ENCODE measurements at places on chromosomes 3 and 15. TPM values are rescaled to one million over a fixed set of nuclear protein-coding genes. Genes with fewer than 3 reads are reported as not detected.
A peak's percentile ranks its signal among the peaks of the same experiment; 100 is the strongest.

DNA sequence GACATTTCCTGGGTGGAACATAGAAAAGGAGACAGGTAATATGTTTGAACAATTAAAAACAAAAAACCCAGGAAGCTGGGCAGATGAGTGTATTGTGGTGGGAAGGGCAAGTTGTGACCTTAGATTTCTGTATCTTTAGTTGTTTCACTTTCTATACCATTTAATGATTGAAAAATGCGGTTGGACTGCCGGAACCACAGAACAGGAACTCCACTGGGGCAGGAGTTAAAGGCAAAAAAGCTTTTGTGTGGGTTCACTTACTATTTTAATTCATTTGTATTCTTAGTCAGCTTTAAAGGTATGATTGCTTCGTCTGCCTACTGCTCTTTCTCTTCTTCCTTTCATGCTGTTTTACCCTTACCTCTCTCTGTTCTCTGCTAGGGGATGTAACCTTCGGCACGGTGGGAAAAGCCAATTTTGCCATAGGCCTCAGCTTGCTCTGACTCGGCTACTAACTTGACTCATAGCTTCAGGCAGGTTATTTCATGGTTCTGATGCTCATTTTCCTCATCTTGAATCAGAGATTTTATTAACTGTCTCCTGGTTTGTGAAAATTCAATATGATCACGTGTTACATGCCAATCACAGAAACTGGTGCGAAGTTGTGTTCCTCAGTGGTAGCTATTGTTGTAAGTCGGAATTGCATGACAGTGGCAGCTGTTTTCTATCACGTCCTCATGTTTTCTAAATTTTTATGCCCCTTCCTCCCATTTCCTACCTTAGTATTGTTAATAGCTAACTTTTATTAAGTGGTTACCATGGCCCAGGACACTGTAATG, 1.6 kb upstream of the MCTP2 start:
- DNase-seq = peak; percentile 53
- H3K36me3 ChIP-seq = no peaks in the 10 kb centered on the region
- H3K27me3 ChIP-seq = no peaks in the 10 kb centered on the region
- H3K4me3 ChIP-seq = peak overlapping the region; percentile 73
- H3K4me1 ChIP-seq = peaks cover 11% of the 10 kb centered on the region
- no peak overlapping the region for H3K27ac ChIP-seq

DNA sequence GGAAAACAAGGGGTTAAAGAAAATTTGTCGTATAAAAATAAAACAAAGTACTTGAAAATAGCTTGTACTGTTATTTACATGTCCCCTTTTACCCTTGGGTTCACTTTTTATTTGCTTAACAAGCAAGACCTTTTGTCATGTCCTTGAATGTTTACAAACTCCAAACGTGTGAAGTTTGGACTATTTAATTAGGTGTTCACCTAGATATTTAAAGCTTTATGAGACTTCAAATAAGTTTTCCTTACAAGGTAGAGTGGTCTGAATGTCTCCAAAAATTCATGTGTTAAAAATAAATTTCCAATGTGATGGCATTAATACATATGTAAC, 242.0 kb upstream of the TTC14 start:
- no peaks in the 10 kb centered on the region for H3K36me3 ChIP-seq
- no peak for DNase-seq
- H3K27ac ChIP-seq = no peak overlapping the region
- H3K4me3 ChIP-seq = no peak overlapping the region
- H3K27me3 ChIP-seq = no peaks in the 10 kb centered on the region

Gene DIS3L
- 39.2 TPM for total RNA-seq

DNA sequence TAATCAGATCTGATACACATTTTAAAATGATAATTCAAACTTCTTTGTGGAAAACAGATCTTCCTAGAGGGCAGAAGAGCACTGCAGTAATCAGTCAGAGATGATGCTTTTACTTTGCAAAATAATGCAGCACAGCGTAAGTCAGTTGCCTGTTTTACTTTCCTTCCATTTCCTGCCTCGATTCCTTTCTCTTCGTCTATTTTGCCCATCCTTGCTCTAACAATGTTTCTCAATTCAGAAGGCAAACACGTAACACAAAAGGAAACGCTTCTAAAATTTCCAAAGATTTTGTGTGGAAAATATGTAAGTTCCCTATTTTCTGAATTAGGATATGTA, 119.9 kb downstream of the P3H2 start:
- H3K36me3 ChIP-seq = no peaks in the 10 kb centered on the region
- no peaks in the 10 kb centered on the region for H3K27me3 ChIP-seq
- no peak overlapping the region for H3K4me3 ChIP-seq

DNA sequence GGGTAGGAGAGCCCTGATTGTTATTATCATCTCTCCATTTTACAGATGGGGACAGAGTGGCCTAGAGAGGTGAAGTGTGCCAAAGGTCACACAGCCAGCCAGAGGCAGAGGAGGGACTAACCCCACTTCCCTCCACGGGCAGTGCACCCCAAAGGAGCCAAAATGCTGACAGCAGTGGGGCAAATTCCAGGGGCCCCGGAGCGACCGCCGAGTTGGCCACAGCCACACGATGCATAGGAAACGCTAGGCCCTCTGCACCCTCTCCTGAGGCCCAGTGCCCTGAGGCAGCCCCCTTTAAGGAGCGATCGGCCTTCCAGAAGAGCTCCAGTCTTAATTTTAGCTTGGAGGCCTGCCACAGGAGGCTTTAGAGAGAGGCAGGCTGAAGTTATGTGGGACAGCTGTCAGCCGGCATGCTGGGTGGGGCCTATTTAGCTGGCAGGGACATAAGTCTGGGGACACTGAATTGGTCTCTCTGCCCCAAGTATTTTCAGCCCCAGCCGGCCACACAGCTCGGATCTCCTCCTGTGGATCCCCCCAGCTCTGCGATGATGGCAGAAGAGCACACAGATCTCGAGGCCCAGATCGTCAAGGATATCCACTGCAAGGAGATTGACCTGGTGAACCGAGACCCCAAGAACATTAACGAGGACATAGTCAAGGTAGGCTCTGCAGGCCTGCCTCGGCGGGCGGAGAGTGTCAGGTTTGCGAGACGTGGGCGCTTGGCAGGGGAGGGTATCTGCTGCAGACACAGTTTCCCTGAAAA, at the start of gene CAV3:
Gene CAV3, plus strand, starts transcription at position 471 of the 763 bp plus-strand sequence. Its CDS starts 75 bp downstream, at position 546.
- no peaks in the 10 kb centered on the region for H3K4me1 ChIP-seq
- H3K27me3 ChIP-seq = no peaks in the 10 kb centered on the region
- no peaks in the 10 kb centered on the region for H3K36me3 ChIP-seq

Gene FEM1B
- 58.6 TPM for total RNA-seq

DNA sequence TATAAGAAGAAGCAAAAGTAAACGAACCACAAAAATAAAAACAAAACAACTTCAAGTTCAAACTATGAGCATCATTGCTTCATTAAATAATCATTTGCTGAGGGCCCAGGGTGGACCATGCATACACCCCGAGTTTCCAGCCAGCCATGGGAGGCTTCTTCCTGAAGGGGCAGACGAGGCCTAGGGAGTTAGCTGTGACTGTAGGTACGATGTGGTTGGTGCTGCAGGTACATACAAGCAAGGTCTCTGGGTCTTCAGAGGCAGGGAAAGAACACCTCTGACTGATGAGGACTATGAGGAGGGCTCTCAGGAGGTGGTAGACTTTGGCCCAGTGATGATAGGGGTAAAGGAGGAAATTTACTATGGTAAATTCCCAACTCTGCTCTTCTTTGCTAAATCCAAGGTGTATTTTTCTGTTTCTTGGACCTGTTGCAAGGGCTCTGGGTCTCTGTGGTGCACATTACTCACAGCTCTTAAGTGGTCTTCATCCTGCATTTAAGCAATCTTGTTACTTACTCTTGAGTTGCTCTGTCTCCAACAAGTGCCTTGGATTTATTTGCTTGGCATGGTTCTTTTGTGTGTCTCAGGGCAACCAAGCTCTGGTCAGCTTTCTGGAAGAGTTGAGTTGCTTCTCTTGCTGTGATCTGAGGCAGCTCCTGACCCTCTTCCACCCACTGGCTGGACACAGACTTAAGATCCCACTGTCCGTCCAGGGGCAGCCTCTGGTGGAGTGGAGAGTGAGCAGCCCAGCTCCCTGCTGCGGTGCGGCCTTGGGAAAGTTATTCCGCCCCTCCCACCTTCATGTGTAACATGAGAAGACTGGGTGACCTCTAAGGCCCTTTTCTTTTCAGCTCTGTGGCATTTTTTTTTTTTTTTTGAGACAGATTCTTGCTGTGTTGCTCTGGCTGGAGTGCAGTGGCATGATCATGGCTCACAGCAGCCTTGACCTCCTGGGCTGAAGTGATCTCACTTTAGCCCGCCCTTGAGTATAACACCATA, 56.1 kb upstream of the KIF23 start:
- no peak overlapping the region for H3K4me3 ChIP-seq
- no peaks in the 10 kb centered on the region for H3K27me3 ChIP-seq
- H3K27ac ChIP-seq = no peak overlapping the region
- H3K4me1 ChIP-seq = no peaks in the 10 kb centered on the region

Gene RARRES1
- not detected for total RNA-seq
